ENCODE measurements at places on chromosomes 11 and 22. TPM values are rescaled to one million over a fixed set of nuclear protein-coding genes. Genes with fewer than 3 reads are reported as not detected.

DNA sequence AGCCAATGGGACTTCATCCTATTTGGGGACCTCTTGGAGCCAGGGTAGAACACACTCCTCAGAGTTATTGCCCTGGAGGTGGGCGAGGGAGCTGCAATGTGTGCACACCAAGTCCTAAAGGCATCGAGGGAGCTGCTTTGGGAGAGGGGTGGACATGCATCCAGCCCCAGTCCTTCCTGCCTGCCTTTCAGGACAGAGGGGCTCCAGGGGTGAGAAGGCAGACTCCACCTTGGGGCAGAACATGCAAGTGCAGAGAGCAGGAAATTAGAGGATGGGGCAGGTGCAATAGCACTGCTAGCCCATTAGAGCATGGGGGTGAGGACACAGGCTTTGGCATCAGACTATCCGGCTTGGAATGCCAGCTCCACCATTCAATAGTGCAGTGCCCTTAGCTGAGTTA is 288.5 kb downstream of the OPCML start:
- DNase-seq, result peak; percentile 55

Gene ANO9
- total RNA-seq, result 2.2 TPM

DNA sequence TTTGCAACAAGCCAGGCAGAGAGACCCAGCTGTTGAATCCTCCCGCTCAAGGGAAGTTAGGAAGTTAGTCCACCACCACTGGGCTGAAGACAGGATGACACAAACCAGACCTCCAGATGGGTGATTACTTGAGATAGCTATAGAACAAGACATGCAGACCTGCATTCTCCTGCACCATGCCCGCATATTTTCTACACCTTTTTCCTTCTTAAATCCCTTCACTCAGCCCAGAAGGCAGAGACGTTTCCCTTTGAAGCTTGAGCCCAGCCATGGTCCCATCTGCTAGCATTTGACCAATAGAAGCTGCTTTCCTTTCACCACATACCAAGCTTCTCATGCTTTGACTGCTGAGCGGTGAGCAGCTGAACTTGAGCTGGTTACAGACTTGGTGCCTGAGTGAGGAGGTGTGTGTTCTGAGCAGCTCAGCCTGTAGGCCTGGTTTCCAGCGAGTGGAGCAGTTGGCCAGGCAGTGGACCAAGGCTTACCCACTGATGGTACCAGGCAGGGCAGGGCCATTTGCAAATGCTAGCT is 29.2 kb upstream of the CBX6 start:
- DNase-seq, result no peak

- DNase-seq, result no peak
Observed at GRCh38 chr11:67291481-67292381, 2.6 kb downstream of the ANKRD13D start.

Gene HORMAD2
- not detected for total RNA-seq

Gene RTN4RL2
- total RNA-seq, result 3.4 TPM

Gene MMP8
- total RNA-seq, result not detected

DNA sequence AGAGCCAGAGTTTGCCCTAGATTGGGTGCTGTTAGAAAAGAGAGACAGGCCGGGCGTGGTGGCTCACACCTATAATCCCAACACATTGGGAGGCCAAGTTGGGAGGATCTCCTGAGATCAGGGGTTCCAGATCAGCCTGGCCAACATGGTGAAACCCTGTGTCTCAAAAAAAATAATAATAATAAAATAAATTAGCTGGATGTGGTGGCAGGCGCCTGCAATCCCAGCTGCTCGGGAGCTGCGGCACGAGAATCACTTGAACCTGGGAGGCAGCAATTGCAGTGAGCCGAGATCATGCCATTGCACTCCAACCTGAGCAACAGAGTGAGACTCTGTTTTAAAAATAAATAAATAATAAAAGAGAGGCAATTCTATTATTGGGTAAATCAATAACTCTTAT is 199.2 kb upstream of the GUCY1A2 start:
- no peak for DNase-seq

- no peak for DNase-seq
Observed at GRCh38 chr11:11818529-11819121, 23.1 kb upstream of the USP47 start.

Measured in H7 (cell line).